ENCODE measurements at places on chromosomes 4 and X. TPM values are rescaled to one million over a fixed set of nuclear protein-coding genes. Genes with fewer than 3 reads are reported as not detected.

ERVMER34-1 gene
- 0.40 TPM for total RNA-seq

RUFY3 gene
- total RNA-seq, result 36.1 TPM

GPRASP2 gene
- total RNA-seq, result 1.9 TPM

GRCh38 chr4:156976147-156976546, 4.5 kb upstream of the PDGFC start:
- DNase-seq, result no peak
- no peaks in the 10 kb centered on the region for H3K36me3 ChIP-seq
- no peak overlapping the region for H3K4me3 ChIP-seq
- H3K4me1 ChIP-seq, result no peaks in the 10 kb centered on the region
- H3K27ac ChIP-seq, result no peak overlapping the region
- no peaks in the 10 kb centered on the region for H3K27me3 ChIP-seq

- no peaks in the 10 kb centered on the region for H3K4me1 ChIP-seq
- H3K27me3 ChIP-seq, result no peaks in the 10 kb centered on the region
- no peak overlapping the region for H3K27ac ChIP-seq
- no peak overlapping the region for H3K4me3 ChIP-seq
- H3K36me3 ChIP-seq, result no peaks in the 10 kb centered on the region
Observed at GRCh38 chr4:80484712-80485111, 149.2 kb downstream of the CFAP299 start.

- no peaks in the 10 kb centered on the region for H3K27me3 ChIP-seq
- H3K27ac ChIP-seq, result no peak overlapping the region
- no peaks in the 10 kb centered on the region for H3K36me3 ChIP-seq
Observed at GRCh38 chrX:19195243-19195610, 73.0 kb upstream of the ADGRG2 start.

GRCh38 chr4:143380629-143381028, 44.0 kb downstream of the GAB1 start:
- no peak overlapping the region for H3K4me3 ChIP-seq
- H3K27me3 ChIP-seq, result no peaks in the 10 kb centered on the region
- DNase-seq, result no peak
- H3K36me3 ChIP-seq, result no peaks in the 10 kb centered on the region
- no peaks in the 10 kb centered on the region for H3K4me1 ChIP-seq

DNA sequence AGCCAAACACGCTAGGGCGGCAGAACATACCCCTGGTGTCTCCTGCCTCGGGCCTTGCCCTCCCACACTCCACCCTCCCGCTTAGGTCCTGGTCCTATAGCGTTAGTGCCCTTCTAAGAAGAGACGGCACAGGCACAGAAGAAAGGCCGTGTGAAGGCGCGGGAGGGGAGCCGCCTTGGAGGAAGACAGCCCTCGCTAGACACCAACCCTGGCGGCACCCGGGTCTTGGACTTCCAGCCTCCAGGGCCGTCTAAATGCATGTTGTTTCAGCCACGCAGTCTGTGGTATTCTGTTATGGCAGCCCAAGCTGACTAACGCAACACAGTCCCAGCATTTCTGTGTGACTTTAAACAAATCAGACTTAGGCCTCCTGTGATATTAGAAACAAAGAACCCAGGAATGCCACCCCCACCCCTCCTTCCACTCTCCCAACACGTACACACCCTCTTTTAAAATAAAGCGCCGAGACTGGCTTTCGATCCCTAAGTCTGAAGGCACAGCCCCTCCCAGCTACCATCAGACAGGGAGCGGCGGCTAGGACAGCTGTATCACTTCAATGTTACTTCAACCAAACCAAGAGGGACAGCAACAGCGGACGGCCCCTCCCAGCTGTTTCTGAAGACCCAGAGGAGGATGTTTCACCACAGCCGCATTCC, 128.0 kb downstream of the AFAP1 start:
- peak; percentile 76 for DNase-seq
- no peaks in the 10 kb centered on the region for H3K4me1 ChIP-seq

- no peak overlapping the region for H3K27ac ChIP-seq
- no peak overlapping the region for H3K4me3 ChIP-seq
- H3K4me1 ChIP-seq, result no peaks in the 10 kb centered on the region
- no peaks in the 10 kb centered on the region for H3K27me3 ChIP-seq
- no peak for DNase-seq
Observed at GRCh38 chr4:115865736-115866135, 752.3 kb upstream of the NDST4 start.

- no peaks in the 10 kb centered on the region for H3K36me3 ChIP-seq
- no peak for DNase-seq
- H3K27me3 ChIP-seq, result no peaks in the 10 kb centered on the region
- H3K27ac ChIP-seq, result peak overlapping the region; percentile 20
- no peak overlapping the region for H3K4me3 ChIP-seq
Observed at GRCh38 chr4:7822137-7822505, 117.5 kb downstream of the AFAP1 start.

- H3K27me3 ChIP-seq, result no peaks in the 10 kb centered on the region
- H3K4me3 ChIP-seq, result no peak overlapping the region
- peaks cover 14% of the 10 kb centered on the region for H3K36me3 ChIP-seq
Observed at GRCh38 chr4:112421911-112422310, 94.1 kb downstream of the NEUROG2 start.

GRCh38 chr4:100149190-100149589, 41.1 kb downstream of the DDIT4L start:
- no peaks in the 10 kb centered on the region for H3K27me3 ChIP-seq
- H3K27ac ChIP-seq, result no peak overlapping the region
- no peak overlapping the region for H3K4me3 ChIP-seq

DNA sequence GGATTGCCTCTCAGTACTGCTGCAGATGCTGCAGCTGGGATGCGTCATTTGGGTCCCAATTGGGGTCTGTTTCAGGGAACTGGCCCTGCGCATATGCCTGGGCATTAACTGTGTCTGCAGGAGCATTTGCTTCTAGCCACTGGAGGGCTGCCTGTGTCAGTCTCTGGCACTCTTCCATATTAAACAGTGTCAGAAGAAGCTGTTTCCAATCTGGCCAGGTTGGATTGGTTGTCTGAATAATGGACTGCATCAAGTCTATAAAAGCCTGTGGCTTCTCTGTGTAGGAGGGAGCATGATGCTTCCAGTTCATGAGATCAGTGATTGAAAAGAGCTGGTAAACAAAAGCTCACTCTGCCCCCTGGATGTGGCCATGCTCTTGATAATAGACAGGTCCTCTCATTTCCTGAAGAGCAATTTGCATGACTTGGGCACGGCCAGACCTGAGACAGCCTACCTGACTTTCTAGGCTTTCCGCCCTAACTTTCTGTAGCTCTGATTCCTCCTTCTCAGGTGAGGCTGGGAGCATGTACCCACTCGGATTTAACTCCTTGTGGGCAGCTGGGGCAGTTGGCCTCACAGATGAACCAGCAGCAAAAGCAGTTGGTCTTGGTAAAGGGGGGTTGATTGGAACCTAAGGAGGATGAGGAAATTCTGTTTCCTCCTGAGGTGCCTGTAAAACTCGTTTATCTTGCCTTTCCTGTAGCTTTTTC, 29.2 kb downstream of the SULT1E1 start:
- no peak overlapping the region for H3K27ac ChIP-seq
- H3K27me3 ChIP-seq, result no peaks in the 10 kb centered on the region
- H3K4me1 ChIP-seq, result no peaks in the 10 kb centered on the region

GRCh38 chrX:40279762-40280161, 182.0 kb upstream of the BCOR start:
- no peaks in the 10 kb centered on the region for H3K4me1 ChIP-seq
- no peaks in the 10 kb centered on the region for H3K36me3 ChIP-seq
- no peaks in the 10 kb centered on the region for H3K27me3 ChIP-seq
- no peak overlapping the region for H3K4me3 ChIP-seq

DNA sequence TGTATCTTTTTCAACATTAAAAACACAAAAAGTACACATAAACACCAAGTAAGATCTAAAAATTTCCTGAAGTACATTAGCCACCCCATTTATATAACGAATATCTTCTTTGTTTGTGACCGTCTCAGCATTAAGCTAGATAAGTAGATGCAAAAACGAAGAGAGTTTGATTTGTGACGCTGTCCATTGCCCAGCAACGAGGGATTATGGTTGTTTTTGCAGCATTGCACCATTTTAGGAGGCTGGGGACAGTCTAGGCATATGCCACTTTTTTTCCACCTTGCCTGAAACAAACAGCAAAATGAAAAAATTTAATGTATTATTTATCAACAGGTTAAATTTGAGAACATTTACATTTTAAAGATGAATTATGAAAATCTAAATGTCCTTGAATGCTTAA, 12.0 kb upstream of the IGSF1 start:
- no peak for DNase-seq
- no peaks in the 10 kb centered on the region for H3K4me1 ChIP-seq
- H3K36me3 ChIP-seq, result no peaks in the 10 kb centered on the region
- H3K27ac ChIP-seq, result no peak overlapping the region

GRCh38 chr4:75989846-75990528, 758 bp downstream of the SDAD1 start:
- DNase-seq, result no peak
- H3K27me3 ChIP-seq, result no peaks in the 10 kb centered on the region
- peak overlapping the region; percentile 42 for H3K27ac ChIP-seq
- H3K4me1 ChIP-seq, result no peaks in the 10 kb centered on the region
- no peaks in the 10 kb centered on the region for H3K36me3 ChIP-seq

DNA sequence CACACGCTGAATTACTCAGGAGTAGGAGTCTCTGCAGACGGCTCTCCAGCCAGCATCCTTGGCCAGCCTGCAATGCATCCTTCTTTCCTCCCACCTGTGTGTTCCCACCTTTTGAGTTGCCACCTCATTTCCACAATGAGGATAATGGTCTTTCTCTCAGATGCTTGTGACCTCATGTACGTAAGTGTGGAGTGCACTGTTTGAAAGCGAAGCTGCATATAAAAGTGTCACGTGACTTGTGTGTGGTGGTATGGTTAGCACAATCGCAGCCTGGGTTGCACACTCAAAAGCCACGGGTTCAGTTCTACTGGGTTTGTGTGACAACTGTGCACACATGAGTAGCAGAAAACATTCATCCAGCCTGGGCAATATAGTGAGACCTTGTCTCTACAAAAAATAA, 12.0 kb upstream of the MFAP3L start:
- no peak overlapping the region for H3K4me3 ChIP-seq
- H3K27ac ChIP-seq, result no peak overlapping the region
- H3K4me1 ChIP-seq, result no peaks in the 10 kb centered on the region
- H3K27me3 ChIP-seq, result no peaks in the 10 kb centered on the region
- no peaks in the 10 kb centered on the region for H3K36me3 ChIP-seq
- DNase-seq, result no peak

GRCh38 chr4:33171873-33172525, 2451.8 kb downstream of the PCDH7 start:
- H3K4me3 ChIP-seq, result no peak overlapping the region
- DNase-seq, result no peak
- H3K27ac ChIP-seq, result no peak overlapping the region
- H3K4me1 ChIP-seq, result no peaks in the 10 kb centered on the region
- no peaks in the 10 kb centered on the region for H3K27me3 ChIP-seq

DNA sequence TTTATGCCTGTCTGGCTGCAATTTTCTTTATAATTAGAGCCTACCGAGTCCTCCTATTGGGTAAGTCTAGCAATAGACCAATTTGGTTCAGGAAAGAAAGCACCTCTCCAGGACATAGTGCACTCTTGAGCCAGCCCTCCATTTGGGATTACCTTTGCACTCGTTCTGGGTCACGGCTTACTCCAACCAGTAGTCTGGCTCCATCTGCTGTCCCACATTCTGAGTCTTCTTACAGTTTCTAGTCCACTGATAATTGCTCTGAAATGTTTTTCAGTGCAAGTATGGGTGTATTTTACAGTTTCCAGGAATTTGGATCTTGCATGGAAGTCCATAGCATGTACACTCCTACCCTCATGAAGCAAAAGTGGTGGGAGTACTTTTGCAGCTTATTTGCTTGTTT, 34.8 kb upstream of the USP51 start:
- H3K4me3 ChIP-seq, result no peak overlapping the region
- H3K36me3 ChIP-seq, result no peaks in the 10 kb centered on the region
- no peak overlapping the region for H3K27ac ChIP-seq
- H3K4me1 ChIP-seq, result no peaks in the 10 kb centered on the region
- no peak for DNase-seq

DNA sequence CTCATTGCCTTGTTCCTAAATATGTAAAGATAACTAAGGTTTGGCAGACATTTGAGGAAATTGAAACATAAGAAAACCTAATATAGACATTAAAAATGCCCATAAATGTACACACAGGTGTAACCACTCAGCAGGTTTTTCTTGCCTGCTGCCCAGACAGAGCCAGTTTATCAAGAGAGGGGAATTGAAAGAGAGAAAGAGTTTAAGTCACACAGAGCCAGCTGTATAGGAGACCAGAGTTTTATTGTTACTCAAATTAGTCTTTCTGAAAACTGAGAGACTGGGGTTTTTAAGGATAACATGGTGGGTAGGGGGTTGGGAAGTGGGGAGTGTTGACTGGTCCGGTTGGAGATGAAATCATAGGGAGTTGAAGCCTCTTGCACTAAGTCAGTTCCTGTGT, 119.0 kb downstream of the CFAP299 start:
- H3K27me3 ChIP-seq, result no peaks in the 10 kb centered on the region
- no peak overlapping the region for H3K4me3 ChIP-seq
- DNase-seq, result no peak
- no peaks in the 10 kb centered on the region for H3K4me1 ChIP-seq
- no peak overlapping the region for H3K27ac ChIP-seq
